Activated CD4-positive, alpha-beta T cell treated with anti-CD3 and anti-CD28 coated beads, Interleukin-2, amount 50 U/mL, for 1 hour (primary cell): ENCODE measurements at places on chromosomes 6 and 20.

GRCh38 chr6:71126506-71126905 lies 162.1 kb upstream of the OGFRL1 start:
- DNase-seq, result no peak

- no peak for DNase-seq
These were observed 330.3 kb upstream of the PRDM1 start for GRCh38 chr6:105755885-105756284.

GRCh38 chr6:134435814-134436280 lies 117.9 kb upstream of the SGK1 start:
- DNase-seq, result no peak

- no peak for DNase-seq
These were observed 9.5 kb downstream of the HSPA12B start for GRCh38 chr20:3741836-3742458.

DNA sequence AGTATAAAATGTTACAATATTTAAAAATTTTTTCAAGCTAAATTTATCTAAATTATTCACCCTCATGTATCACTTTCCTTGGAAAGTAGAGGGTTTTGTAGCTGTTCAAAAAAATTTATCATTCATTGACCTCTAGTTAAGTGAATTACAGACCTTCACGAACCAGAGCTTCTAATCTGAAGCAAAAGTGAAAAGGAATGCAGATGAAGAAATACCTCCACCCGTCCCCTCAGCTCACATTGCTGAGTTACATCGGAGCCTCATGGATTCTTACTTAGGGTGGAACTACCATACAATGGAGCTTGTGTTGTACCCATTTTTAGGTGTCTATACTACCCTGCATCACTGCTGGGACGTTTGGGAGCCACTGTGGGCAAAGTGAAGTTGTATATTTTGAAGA lies 146.2 kb upstream of the NEDD9 start:
- no peak for DNase-seq

GRCh38 chr20:23083553-23084220 lies 2.4 kb downstream of the CD93 start:
- no peak for DNase-seq

- DNase-seq, result peak; percentile 54
These were observed 52.9 kb upstream of the MLN start for GRCh38 chr6:33856655-33857054.

DNA sequence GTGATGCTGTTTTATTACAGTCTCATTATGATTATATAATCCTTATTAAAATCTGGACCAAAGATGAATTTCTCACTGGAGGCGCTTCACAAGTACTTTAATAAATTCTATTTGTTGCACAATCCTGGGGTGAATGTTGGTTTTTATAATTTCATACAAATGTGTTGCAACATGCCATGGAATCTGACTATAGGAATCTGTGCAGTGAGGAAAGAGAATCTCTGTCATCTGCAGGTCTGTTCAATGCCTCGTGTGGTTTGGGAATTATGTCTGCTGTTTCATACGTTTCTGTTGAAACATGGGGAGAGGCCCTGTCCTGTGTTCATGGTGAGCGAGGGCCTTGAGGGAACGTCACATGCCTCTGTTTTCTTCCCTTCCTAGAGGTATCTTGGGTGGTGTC lies 277.3 kb downstream of the CDH4 start:
- no peak for DNase-seq

- no peak for DNase-seq
These were observed 200.0 kb downstream of the WDR27 start for GRCh38 chr6:169501777-169502313.

DNA sequence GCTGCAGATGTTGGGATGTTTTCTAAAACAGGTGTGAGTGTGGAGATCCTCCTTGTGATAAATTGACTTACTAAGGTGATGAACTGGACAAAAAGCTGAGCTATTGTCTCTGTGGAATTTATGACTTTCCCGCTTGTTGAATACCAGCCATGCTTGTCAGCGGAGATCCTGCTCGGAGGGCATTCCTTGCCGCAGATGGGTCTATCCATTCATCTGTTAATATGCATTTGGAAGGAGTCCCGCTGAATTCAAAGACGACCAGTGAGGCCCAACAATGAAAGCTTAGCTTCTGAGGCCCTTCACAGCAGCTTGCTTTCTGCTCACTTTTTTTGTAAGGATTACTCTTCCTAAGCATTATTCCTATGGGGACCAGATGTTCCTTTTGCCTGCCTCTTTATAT lies 124.9 kb downstream of the TIAM2 start:
- DNase-seq, result no peak

- DNase-seq, result no peak
These were observed 24.2 kb downstream of the ANKEF1 start for GRCh38 chr20:10059006-10059405.

DNA sequence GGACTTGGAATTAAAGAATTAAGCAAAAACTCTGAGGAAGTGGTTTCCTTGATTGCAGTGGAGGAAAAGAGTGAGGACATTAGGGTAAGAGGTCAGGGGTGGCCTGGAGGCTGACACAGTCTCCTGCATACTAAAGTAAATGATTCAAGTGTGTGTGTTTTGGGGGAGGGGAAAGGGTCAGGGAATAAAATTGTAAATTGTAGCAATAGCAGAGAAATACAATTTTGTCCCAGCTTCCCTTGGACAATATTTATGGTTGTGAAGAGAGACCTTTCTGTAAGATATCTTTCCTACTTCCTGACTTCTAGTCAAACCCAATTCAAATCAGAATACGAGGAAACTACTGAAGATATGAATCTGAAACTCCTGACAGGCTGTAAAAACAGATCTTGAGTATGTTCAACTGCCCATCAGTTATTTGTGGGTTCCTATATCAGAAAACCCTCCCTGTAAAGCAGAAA lies 143.4 kb upstream of the HMGN3 start:
- no peak for DNase-seq

- DNase-seq, result no peak
These were observed 705 bp upstream of the UTRN start for GRCh38 chr6:144284478-144284782.

DNA sequence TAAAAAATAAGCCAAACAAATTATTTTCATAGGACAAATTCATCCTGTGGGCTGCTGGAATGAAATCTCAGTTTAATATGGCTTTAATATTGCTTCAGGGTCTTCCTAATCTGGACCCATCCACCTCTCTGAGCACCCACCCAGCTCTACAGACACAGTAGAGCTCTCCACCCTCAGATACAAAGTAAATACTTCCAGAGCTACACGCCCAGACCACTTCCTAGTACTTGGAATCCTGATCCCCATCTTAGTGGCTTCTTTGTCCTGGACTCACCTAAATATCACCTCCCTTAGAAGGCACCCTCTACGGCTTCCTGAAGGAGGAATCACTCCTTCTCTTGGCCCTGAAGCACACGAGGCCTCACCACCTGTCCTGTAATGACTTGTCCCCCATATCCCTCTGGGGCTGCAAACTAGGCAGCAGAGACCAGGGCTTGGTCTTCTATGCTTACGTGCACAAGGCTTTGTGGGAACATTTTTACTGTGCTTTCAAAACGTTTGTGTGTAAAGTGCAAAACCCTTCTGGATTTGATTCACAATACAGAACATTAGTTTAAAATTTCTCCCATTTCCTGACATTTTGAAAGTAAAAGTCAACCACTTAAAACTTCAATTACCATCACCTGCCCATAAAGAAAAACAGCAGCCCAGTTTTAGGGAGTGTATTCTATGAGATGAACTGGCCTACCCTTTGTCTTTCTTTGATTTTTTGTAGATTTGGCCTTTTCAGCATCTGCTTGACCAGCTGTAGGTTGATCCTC lies 2.4 kb downstream of the CTCFL start:
- no peak for DNase-seq

DNA sequence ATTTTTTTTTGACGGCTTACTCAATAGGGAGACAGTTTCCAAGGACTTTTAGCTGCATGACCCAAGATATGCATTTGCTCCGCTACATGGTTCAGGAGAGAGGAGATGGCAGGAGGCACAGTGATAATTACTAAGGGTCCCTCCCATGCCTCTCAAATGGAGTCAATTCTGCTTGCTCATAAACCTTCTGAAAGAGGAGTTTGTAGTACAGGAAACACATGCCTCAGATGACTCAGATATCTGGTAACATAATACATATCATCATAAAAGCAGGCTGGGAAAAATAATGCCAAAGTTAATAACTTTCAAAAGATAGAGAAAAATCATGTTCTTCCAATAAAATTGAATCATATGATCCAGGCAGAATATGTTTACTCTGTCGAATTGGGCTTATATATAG lies 97.6 kb upstream of the DEFB112 start:
- no peak for DNase-seq

- no peak for DNase-seq
These were observed 9.8 kb downstream of the VEGFA start for GRCh38 chr6:43779852-43780236.

DNA sequence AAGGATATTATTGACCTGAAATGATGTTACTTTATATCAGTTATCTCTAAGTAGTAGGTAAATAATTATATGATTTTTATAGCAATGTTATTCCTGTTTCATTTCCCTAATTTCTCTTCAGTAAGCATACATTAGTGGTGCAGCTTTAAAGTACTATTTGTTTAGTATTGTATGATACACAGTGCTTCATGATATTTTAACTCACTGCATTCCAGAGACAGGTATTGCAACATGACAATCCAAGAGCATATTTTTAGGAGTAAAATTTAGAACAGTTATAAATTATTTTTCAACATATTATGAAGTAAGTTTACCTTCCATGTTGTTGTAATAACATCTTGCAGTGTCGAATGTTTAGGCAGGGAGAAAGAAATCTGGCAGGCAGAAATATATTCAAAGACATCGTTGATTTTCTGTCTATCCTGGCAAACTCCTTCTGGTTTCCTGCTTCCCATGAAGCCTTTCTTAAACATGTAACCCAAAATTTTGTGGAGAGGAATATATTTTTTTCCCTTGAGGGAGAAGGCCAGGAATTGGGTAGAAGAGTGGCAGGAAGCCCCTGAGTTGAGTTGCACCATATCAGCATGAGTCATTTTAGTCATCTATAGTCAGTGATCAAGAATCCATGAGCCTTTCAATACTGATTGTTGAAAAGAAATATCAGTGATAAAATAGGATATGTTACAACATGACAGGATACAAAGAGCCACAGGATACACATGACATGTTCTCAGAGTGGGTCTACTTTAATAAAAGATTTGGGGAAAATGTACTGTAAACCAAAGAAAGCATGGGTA lies 29.0 kb upstream of the PTCHD4 start:
- no peak for DNase-seq

GRCh38 chr6:31874836-31875572 lies 3.8 kb downstream of the SLC44A4 start:
- no peak for DNase-seq

DNA sequence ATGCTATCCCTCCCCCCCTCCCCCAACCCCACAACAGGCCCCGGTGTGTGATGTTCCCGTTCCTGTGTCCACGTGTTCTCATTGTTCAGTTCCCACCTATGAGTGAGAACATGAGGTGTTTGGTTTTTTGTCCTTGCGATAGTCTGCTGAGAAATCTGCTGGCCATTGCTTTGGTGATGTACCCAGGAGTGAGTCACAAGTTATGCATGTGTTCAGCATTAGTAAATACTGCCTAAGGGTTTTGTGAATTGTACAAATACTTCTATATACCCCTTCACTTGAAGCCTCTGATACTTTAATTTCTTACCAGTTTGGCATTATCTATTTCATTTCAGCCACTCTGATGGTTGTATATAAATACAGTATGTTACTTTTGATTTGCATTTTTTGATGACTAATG lies 711.3 kb upstream of the GJE1 start:
- no peak for DNase-seq

- no peak for DNase-seq
These were observed 13.9 kb downstream of the MCM9 start for GRCh38 chr6:118921084-118921483.

DNA sequence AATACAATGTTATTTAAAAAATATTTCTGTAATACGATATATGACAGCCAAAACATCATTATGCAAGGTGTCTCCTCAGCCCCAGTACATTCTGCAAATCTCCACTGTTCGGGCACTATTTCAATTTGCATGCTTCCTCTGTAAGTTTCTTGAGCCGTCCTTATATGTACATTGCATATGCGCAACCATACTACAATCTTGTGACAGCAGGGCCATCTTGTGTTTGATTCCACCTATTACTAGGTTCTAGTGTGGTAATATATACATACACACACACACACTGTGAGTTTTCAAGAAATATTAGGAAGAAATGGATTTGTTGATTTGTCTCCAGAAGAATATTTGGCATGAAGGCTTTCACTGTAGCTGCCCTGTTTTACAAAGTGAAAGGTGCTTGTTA lies 9.8 kb downstream of the LYRM4 start:
- no peak for DNase-seq

DNA sequence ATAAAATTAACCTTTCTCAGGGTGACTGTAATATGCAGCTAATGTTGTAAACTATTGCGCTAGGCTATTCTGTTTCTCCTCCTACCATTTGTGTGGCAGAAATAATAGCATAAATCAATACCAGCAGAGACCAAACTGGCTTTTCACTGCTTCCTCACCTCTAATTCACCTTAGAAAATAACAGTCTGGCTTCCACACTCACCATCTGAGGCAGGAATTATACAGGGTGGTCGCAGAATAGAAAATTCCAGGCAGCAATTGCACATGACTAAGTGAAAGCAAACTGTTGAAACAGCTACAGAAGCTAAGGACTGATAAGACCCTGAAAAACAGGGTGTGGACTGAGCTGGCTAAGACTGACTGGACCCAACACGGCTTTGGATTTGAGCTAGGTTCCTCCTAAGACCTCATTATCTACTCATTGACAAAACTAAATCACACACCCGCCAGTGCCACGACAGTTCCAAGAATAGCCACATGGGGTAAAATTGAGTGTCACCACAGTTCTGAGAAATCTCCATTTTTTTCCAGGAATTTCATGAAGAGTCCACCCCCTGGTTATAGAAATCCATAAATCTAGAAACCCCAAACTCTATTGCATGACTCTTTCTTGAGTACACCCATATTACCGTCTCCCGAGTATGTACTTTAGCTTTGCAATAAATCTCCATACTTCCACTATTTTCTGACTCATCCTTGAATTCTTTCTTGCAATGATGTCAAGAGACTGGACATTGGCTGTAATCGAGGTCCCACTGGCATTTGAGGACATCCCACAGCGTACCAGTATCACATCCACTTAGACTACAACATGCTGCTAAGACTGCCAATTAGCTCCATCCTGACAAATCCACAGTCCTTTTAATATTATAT lies 60.9 kb upstream of the KCNQ5 start:
- no peak for DNase-seq

GRCh38 chr6:35673755-35674154 lies 15.0 kb downstream of the FKBP5 start:
- no peak for DNase-seq

DNA sequence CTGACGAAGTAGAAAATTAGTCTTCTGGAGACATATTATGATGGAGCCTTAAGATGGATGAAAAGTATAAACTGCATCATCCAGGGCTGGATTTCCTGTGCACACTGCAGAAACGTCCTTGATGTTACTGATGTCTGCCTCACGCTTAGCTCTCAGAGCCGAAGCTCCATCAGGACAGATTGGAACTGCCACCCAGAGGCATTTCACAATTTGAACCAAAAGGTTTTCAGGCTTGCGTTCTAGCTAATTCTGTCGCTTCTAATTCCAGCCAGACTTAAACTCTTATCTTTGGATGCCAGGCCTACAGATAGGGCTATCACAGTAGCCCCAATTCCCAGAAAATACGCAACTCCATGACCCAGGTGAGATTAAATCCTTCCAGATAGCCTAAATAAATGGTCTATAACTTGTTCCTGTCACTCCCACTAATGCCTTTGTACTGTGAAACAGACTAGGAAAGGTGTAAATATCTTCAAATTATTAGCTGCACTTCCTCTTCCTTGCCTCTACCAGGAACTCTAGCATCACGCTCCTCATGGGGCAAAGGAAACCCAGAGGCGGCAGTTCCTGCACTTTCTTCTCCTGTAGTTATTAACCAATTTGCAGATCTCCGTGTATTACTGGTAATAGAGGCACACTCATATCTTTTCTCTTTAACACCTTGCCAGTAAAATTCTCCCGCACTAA lies 634.6 kb downstream of the PRKN start:
- DNase-seq, result no peak
